ENCODE measurements at places on chromosomes 11 and 22.

DNA sequence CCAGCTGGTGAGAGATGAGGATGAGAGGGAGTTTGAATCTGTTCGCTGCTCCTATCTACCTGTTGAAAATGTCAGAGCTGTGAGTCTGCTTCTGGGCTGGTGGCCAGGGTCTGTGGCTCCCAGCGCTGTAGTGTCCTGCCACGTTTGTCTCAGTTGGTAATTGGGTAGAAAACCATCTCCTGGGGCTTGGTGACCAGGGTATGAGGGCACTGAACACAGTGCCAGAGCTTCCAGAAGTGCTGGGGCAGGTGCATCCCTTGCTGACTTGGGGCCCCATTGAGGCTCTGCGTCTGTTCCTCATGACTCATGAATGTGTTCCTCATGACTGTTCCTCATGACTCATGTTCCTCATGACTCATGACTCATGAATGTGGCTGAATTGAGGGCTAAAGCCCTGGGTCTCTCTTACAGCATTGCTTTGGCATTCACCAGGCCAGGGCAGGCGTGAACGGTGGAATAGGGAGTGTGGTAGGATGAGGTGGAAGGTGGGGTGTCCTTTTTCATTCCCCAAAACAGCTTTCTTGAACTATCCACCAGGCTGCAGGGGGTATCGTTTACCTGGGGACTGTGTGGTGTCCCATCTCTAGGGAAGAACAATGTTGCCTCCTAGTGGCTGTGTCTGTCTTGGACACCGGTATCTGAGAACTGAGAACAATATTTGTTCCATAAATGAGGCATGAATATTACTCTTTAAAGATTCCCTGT, 139.5 kb downstream of the COMMD9 start:
- no peak for DNase-seq

DNA sequence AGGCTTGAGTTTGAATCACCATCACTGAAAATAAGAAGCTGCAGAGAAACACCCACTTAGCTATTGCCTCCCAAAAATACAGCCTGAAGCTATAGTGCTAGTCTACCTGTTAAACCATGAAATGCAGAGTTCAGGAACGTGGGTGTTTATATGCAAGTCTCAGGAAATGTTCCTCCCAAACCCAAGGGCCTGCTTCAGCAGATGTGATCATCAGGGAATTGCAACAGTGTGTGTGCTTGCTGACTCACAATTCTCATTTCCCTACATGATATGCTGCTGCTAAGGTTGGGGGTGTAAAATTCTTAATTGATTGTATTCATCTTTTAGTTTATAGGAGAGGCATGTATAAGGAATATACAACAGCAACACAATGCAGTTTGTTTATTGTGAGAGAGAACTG, 49.6 kb downstream of the NUP98 start:
- DNase-seq: no peak

DNA sequence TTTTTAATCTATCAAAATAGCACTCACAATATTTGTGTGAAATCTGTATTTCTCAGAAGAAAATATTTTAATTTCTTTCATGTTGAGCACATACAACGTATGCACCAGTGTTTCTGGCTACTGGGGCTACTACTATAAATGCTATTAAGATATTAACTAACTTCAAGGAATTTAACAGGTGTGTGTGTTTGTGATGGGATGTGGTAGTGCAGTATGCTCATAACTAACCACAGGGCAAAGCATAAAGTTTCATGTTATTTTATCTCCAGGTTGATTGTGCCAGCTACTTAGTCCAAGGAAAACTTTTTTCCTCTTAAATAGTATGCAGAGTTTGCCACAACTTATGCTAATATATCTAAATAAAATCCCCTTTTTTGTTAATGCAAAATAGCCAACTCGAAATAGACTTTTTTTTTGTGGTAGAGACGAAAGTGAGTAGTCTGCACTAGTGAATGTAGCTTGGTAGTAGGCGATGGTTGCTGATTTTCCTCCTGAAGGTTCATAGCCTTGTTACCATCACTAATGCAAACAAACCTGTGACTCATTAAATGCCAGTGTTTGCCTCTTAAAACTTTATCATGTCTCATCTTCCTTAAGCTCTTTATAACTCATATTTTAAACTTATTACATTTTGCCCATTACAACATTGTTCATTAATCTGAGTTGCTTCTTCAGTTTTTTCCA, 565.5 kb upstream of the ANO3 start:
- DNase-seq: no peak

GRCh38 chr11:103779054-103779453, 257.4 kb upstream of the DDI1 start:
- no peak for DNase-seq

GRCh38 chr11:67463680-67464410, 5.2 kb downstream of the TMEM134 start:
- DNase-seq: no peak

DNA sequence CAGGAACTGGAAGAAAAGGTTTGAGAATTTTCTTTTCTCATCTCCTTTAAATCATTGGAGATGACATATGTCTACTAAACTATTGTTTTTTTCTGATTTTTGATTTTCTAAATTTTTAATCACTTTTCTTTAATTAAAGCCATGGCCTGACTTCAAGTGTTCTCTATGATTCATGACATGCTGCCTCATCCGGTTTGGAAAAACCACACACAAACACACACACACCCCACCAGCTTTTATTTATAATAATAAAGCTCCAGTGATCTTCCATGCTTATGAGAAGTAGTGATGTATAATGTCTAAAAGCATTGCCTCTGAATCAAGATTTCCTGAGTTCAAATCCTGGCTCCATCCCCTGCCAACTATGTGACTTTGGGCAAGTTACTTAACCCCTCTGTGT, 179.2 kb downstream of the SPON1 start:
- no peak for DNase-seq

DNA sequence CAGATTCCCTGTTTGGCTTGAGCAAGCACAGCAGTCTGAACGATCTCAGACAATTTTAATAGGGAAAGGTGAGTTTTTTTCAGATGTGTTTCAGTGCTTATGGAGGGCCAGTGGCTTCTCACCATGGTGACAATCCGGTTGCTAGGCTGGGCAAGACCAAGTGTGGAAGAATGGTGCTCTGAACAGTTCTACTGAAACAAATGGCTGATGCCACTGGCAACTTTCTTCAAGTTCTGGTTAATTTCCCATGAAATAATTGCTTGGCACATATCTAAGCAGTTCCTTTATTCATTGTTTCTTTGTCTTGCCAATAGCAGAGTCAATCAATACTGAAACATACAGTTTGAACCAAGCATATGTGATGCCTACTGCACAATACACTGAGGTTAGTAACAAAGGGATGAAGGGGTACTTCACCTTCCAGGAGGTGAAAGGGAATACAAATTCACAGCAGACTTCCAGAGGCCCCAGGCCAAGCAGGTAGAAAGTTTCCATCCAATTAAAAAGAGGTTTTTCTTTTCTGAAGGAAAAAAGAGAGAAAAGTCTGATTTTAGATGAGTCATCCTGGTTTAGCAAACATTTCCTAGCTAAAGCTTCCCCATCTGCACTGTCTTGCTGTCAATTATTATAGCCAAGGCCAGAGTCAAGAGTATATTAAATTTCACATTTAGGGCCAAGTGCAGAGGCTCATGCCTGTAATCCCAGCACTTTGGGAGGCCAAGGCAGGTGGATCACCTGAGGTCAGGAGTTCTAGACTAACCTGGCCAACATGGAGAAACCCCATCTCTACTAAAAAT, 21.2 kb upstream of the NDUFC2 start:
- no peak for DNase-seq

DNA sequence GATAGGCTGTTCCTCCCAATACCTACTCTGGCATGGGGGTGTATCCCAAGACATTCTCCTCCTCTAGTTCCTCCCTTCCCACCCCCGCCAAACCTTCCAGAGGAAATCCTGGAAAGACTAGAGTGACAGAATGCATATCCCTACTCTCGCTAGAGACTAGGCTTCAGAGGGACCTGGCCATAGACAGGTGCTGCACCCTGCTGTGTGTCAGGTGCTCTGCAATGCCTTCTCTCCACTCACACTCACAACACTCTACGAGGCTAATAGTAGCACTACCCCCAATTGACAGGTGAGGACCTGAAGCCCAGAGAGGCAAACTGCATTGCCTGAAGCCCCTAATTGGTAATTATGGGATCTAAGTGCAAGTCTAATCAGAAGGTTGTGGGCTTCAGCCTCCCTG, 46.2 kb upstream of the LMO1 start:
- DNase-seq: no peak

DNA sequence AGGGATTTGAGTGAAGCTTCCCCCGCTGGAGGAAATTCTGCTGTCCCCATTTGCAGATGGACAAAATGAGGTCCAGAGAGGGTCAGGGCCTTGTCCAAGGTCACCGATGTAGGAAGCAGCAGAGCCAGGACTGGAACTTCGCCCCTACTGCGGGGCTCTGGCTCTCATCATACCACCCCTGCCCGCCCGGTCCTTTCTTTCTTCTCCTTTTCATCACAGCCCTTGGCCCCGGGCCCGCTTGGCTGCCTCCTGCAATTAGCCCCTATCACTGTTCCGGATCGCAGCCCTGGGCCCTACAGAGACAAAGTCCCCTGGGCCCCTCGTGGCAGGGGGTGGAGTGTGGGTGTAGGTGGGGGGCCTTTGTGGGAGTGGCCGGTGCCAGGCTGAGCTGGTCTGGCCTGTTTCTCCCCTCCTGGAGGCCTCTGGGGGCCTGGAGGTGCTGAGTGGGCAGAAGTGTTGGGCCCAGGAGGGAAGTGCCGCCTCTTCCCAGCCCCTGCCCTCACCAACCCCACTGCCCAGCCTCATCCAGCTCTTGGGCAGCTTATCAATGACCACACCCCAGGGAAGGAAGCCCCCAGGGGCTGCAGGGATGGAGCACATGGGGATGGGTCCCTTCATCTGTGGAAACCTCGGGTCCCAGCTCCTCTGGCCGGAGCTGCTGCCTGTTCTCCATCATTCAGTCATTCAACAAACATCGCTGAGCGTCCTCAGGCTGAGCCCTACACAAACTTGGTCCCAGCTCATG, 3.4 kb downstream of the EMID1 start:
- no peak for DNase-seq

DNA sequence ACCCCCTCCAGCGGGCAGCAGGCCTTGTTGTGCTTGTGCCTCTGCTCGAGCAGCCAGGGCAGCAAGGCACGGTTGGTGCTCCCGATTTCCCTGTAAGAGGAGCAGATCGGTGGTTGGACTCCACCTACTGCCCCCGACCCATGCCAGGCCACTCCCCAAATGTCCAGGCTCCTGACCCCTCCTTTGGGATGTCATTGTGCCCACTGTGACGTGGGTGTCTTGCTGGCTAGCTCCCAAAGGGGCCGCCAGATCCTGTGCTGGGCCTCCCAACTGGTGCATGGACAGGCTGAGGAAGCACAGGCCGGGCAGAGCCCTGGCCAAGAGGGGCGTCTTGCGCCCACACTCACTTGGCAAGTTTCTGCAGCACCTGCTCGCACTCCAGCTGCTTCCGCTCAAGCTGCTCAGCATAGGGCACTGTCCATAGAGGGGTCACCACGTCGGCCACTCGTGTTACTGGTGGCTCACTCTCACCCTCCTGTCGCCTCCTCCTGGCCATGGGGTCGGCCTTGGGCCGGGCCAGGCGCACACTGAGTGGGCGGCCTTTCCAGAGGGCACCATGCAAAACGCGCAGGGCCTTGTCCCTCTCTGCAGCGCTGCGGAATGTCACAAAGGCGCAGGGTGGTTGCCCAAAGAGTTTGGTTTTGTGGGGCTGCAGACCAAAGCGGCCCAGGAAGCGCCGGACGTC, at the start of gene RANBP1:
RANBP1 (plus strand) TSS at position 414 of the 685 bp plus-strand sequence; CDS start at position 495, 81 bp downstream.
- DNase-seq: peak; percentile 43

- no peak for DNase-seq
Observed at GRCh38 chr11:17599460-17599925, 52.4 kb downstream of the OTOG start.

GRCh38 chr11:73003088-73003487, 139.0 kb downstream of the FCHSD2 start:
- DNase-seq: no peak

DNA sequence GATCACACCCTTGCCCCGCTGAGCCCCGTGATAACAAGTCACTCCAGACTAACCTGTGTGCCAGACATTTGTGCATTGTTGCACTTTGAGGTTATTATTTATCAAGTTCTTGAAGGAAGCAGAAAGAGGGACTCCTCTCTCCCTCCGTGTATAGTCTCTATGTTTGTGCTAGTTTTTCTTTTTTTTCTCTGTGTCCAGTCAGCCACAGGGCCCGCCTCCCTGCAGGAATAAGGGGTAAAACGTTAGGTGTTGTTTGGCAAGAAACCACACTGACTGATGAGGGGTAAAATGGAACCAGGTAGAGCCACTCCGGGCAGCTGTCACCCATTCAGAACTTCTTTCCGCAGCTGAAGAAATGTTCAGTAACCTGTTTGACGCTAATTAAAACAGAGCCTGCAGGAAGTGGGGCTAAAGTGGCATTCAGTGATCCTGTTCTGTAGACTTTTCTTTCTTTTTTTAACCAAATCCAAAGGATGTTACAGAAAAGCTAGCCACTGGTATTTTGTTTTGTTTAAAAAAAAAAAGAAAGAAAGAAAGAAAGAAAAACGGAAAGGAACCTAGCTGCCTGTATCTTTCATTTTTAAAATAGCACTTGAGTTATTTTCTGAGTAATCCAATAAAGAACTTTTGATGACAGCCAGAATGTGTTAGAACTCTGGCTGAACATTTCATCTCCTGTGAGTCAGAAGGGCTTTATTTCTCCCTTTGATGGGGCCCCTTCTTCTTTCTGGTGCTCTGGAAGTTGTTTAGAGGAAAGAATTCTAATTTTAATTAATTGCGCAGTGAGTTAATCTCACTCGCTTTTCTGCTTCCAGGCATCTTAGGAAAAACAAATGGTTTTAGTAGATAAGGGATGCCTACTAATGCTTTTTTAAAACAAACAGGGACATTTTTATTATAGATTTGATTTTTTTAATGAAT, 58.2 kb downstream of the COMMD9 start:
- no peak for DNase-seq

DNA sequence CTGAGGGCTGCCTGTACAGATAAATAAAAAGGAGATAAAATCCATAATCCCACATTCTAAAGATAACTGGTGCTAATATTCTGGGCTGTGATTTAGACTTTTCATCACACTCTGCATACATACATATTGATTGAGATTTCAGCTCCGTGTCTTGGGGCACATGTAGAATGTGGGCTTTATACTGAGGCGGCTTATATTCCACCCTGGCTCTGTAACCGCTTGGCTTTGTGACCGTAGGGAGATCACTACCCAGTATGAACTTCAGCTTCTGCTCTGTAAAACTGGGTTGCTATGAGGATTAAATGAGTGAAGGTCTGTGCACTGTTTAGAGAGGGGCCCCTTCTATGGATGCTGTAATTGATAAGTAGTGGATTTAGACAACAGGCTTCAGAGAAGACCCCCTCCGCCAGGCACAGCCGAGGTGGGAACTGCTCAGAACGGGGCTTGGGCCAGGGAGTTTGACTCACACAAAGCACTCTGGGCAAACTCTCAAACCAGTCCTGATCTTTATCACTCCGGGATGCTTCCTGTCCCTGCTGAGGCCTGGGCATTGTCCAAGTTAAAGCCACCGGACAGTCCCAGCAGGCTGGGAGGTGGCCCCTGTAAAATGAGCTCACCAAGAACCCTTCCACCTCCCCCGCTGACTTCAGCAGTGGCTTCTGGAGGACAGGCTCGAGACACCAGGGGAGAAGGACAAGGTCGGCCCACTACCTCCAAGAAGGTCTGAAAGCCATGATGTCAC, 17.2 kb downstream of the KIAA1671 start:
- DNase-seq: no peak
